ENCODE measurements at places on chromosomes 7 and 10.

DNA sequence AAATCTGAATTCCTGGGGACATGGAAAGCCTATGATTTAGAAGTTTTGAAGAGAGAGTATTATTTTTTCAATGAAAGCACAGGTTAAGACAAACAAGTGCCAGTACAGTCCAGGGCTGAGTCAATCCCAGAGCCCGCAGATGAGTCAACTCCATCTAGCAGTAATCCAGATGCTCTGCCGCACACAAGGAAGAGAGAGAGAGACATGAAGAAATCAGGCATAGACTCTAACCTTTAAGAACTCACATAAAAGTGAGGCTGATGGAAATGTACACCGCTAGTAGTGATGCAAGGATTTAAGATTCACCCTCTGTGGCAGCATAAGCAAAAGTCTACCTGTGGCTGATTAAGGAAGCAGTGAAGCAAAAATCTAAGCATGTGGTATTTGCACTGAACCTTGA, 651.5 kb downstream of the TNS3 start:
- DNase-seq, result no peak

GRCh38 chr10:131082991-131083481, 228.5 kb downstream of the TCERG1L start:
- no peak for DNase-seq

- no peak for DNase-seq
Observed at GRCh38 chr10:127027786-127028185, 122.6 kb downstream of the DOCK1 start.

DNA sequence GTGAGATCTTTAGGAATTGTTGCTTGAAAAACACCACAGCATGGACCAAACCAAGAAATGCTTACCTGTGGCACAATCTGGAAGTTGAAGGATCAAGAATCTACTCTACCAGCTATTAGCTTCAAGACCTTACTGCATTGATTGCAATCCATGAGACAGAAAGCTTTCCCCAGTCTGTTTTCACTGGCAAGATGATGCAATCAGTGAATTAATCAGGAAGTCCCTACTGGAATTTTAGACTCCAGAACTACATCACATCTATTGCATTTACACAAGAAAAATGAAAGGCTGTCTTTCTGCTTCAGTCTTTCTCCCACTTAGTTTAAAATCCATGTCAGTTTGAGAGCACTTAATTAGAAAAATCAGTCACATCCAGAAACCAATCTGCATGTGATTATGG, 191.7 kb downstream of the TFEC start:
- no peak for DNase-seq

DNA sequence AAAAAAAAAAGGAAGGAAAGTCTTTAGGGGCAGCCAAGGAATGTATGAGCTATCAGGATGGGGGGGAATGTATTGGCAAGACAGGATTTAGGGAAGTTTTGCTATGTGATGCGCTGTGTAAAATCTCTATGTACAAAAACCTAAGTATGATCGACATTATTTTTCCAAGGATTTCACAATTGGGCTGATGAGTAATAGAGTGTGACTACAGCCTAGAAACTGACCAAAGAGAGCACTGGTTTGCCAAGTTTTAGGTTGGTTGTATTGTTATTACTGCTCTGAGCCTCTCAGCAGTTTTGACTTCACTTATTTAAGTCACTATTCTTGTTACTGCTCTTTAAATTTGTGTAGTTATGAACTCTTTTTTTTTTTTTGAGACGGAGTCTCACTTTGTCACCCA, 107.3 kb downstream of the NRCAM start:
- no peak for DNase-seq

DNA sequence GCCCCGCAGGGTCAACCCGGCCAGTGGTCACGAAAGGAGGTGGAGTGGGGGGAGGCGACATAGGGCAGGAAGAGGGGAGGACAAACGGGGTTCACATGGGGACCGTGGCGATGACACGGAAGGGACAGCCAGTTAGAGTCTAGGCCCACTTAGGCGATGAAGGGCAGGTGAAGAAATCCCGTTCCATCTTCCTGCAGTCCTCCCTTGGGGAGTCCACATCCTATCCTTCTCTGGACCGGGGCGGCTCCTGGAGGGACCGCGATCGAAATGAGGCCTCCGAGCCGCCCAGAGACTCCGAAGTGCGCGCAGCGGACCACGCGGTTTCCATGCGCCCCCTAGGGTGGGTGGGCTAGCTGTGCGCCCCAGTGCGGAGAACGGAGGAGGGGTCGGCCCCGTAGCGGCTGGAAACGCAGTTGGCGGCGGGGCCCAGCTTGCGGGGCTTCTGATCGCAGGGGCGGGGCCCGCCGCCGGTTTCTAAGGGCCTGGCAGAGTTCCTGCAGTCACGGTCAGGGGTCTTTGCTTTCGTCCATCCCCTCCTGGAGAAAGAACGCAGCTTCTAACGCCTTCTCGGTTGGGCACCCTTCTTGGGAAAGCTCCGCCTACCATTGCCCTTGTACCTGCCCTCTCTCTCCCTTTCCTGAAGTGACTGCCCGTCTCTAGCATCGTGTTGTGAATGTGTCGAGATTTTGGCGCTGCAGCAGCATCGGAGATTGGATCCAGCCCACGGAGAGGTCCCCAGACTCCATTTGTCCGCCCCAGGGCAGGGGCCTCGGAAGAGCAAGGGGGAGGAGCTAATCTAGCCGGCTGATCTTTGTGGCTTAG, 17.9 kb upstream of the TMEM225B start:
- peak; percentile 43 for DNase-seq

GRCh38 chr7:95467912-95468607, 17.7 kb upstream of the ASB4 start:
- no peak for DNase-seq

GRCh38 chr10:33423154-33423529, 88.7 kb upstream of the NRP1 start:
- DNase-seq, result no peak

- DNase-seq, result no peak
Observed at GRCh38 chr10:96416643-96417042, 57.8 kb upstream of the OPALIN start.

GRCh38 chr10:36380538-36380937, 738.4 kb upstream of the FZD8 start:
- DNase-seq, result no peak

DNA sequence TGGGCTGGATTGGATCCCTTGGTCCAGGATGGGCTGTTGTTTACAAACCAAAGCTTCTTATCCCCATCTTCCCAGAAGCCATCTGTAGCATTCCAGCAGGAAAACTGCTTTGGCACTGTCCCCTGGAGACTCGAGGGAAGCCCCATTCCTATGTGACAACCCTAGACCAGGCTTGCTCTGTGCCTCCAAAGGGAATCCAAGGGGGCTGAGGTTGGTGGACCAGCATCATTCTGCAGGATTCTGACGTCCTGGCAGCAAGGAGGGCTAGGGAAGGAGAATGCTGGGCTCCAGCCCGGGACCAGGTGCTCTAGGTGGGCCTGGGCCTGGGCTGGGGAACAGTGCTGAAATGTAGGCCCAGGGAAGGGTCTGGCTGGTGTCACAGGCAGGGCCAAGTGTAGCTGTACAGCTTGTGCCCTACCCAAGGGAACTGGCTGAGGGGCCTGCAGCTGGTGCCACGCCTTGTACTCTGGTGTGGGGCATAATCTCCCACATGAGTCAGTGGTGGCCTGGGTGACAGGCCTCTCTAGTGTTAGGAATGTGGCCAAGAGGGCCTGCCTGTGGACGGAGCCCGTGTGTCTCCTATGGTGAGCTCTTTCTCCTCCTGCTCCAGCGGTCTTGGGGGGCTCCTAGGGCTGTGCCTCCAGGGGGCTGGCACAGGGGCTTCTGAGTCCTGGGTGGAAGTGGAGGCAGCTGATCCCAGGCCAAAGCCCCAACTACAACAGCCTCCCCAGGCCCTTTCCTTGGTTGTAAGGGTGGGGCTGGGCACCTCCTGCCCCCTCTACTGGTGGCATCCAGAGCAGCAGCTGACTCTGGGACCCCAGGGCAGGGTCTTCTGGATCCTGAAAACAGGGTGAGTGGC, 25.2 kb downstream of the TRIM8 start:
- DNase-seq, result no peak

DNA sequence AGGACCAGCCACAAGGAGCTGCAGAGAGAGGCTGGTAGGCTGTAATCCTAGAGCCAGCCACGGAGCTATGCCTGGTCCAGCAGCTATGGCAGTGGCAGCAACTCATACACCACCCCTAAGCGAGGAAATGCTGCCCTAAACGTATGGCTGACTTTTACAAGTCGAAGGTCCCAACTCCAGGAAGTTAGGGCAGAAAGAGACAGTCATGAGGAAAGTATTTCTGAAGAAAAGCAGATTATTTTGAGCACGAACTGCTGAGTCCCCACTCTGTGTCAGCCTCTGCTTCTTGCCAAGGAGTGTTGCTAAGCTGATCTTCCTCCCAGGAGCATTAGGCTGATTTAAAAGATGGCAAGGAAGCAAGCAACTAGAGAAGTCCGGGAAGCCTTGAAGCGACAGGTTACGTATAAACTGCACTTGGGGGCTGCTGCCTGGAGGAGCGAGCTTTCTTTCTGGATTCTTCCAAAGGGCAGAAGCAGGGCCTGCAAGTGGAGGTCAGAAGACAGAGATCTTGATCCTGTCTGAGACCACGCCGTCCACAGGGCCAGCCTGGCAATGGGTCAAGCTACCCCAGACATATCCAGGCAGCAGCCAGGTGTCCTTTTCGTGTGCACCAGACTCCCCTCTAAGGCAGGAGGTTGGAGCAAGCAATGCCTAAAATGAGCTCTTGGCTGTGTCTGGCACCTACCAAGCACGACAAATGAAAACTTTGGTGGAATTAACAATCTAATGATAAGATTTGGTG, 39.4 kb downstream of the PLXNA4 start:
- no peak for DNase-seq

Measured in stimulated activated CD8-positive, alpha-beta memory T cell treated with anti-CD3 and anti-CD28 coated beads, Interleukin-4, amount 100 ng/mL, for 4 hours (primary cell).